Purkinje cell (primary cell): ENCODE measurements at places on chromosomes 1 and 21. TPM values are rescaled to one million over a fixed set of nuclear protein-coding genes. Genes with fewer than 3 reads are reported as not detected.

The TMEM35B gene
- 26.0 and 26.2 TPM in 2 replicates for polyA plus RNA-seq

The ARHGEF16 gene
- polyA plus RNA-seq: not detected in 2 replicates

The CHD5 gene
- polyA plus RNA-seq: 0.55 and 8.3 TPM in 2 replicates

The CLDN17 gene
- polyA plus RNA-seq: not detected in 2 replicates

The TACSTD2 gene
- not detected in 2 replicates for polyA plus RNA-seq

The SHE gene
- polyA plus RNA-seq: not detected in 2 replicates

The SELP gene
- polyA plus RNA-seq: not detected in 2 replicates

The SERPINC1 gene
- not detected in 2 replicates for polyA plus RNA-seq

The SPRR2F gene
- not detected in 2 replicates for polyA plus RNA-seq

The CD84 gene
- not detected in 2 replicates for polyA plus RNA-seq

The CD1D gene
- 0.39 TPM in 1 of 2 replicates, not detected in the other for polyA plus RNA-seq

The TSTD1 gene
- polyA plus RNA-seq: 35.1 and 74.9 TPM in 2 replicates

The RGS18 gene
- polyA plus RNA-seq: not detected in 2 replicates

The TRABD2B gene
- 2.7 and 6.1 TPM in 2 replicates for polyA plus RNA-seq

The OR2T29 gene
- polyA plus RNA-seq: not detected in 2 replicates

The LHX4 gene
- not detected in 2 replicates for polyA plus RNA-seq

The ACTA1 gene
- polyA plus RNA-seq: 1.1 and 4.0 TPM in 2 replicates

The OR2L5 gene
- polyA plus RNA-seq: not detected in 2 replicates

The HES4 gene
- polyA plus RNA-seq: not detected in 2 replicates

The KIF14 gene
- polyA plus RNA-seq: 0.12 and 0.17 TPM in 2 replicates

The ADORA3 gene
- 0.49 TPM in 1 of 2 replicates, not detected in the other for polyA plus RNA-seq

The CLDN8 gene
- not detected in 2 replicates for polyA plus RNA-seq

The NBPF12 gene
- 1.9 and 3.1 TPM in 2 replicates for polyA plus RNA-seq

The REN gene
- polyA plus RNA-seq: not detected in 2 replicates

The EIF4G3 gene
- 70.4 and 81.9 TPM in 2 replicates for polyA plus RNA-seq

The VHLL gene
- polyA plus RNA-seq: not detected in 2 replicates

The MTF1 gene
- polyA plus RNA-seq: 1.6 and 3.7 TPM in 2 replicates

The LHX8 gene
- polyA plus RNA-seq: not detected in 2 replicates

The TMPRSS15 gene
- polyA plus RNA-seq: not detected in 2 replicates

The RGS7 gene
- 71.2 and 77.2 TPM in 2 replicates for polyA plus RNA-seq

The GREM2 gene
- 9.4 and 11.0 TPM in 2 replicates for polyA plus RNA-seq

The TPTE gene
- polyA plus RNA-seq: not detected in 2 replicates

The KIF21B gene
- 0.45 and 1.4 TPM in 2 replicates for polyA plus RNA-seq

The UTS2 gene
- polyA plus RNA-seq: not detected in 2 replicates

The RORC gene
- not detected in 2 replicates for polyA plus RNA-seq

The LAD1 gene
- not detected in 2 replicates for polyA plus RNA-seq
